Iris pigment epithelial cell (primary cell): ENCODE measurements at places on chromosomes 16 and 17.

DNA sequence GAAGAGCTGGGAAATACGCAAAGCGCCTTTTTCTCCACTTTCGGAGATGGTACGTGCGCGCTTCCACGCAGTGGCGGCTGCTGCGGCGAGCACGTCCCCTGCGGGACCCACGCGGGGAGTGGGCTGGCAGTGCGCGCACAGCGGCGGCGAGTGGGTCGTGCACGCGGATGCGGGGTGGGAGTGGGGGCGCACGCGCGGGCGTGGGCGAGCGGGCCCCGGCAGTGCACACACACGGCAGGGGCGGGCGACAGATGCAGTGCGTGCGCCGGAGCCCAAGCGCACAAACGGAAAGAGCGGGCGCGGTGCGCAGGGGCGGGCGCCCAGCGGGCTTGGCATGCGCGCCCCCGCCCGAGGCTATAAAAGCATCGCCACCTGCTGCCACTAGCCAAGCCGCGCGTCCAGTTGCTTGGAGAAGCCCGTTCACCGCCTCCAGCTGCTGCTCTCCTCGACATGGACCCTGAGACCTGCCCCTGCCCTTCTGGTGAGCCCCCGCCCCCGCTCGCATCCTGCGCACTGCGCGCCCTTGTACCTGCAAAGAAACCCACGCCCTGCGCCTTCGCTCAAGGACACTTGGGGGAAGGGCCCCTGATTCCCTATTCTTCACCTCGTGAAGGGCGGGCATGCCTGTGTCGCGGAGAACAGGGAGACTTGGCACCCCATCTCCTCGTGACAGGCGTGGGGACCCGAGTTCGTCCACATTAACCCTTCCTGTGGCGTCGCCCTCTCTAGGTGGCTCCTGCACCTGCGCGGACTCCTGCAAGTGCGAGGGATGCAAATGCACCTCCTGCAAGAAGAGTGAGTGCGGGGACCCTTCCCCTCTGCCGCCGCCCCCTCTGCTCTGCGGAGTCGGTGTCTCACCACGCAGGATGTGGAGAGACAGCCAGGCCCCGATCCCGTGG lies at the start of gene MT3:
Gene MT3, plus strand, starts transcription at position 388 of the 899 bp plus-strand sequence. Its CDS starts 63 bp downstream, at position 451.
- no peak for DNase-seq

DNA sequence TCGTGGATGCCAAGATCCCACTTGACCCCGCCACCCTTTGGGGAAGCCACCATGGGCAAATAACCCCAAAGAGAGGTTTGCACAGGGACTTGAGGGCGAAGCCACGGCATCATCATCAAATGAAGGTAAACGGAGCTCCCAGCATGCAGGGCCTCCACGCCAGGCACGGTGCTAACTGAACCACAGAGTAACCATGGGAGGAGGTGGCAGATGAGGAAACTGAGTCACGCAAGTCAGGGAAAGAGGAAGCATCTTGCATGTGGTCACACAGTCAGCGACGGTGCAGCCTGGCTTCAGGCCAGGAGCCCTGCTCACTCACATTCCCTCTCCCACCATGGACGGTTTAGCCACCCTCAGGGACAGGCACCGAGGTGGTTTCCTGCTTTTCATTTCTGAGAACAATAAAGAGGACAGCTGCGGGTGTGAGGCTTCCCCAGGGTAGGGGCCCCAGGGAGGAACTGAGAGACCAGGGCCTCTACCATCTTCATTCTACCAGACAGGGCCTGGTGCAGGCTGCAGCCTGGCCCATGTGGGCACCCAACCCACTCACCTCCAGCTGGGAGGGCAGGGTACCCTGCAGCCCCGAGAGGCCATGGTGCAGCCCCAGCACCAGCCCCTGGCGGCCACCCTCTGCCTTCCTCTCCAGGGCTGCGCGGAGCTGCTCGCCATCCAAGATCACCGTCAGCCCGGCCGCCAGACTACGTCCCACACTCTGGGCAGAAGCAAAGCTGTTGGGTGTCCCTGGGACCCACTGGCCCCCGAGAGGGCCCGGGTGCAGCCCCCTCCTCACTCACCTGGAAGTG lies 78.3 kb downstream of the RMI2 start:
- no peak for DNase-seq

GRCh38 chr17:61127960-61128359 lies 271.7 kb upstream of the TBX2 start:
- DNase-seq: no peak

- no peak for DNase-seq
These were observed 41.8 kb upstream of the PEMT start for GRCh38 chr17:17633310-17633709.

DNA sequence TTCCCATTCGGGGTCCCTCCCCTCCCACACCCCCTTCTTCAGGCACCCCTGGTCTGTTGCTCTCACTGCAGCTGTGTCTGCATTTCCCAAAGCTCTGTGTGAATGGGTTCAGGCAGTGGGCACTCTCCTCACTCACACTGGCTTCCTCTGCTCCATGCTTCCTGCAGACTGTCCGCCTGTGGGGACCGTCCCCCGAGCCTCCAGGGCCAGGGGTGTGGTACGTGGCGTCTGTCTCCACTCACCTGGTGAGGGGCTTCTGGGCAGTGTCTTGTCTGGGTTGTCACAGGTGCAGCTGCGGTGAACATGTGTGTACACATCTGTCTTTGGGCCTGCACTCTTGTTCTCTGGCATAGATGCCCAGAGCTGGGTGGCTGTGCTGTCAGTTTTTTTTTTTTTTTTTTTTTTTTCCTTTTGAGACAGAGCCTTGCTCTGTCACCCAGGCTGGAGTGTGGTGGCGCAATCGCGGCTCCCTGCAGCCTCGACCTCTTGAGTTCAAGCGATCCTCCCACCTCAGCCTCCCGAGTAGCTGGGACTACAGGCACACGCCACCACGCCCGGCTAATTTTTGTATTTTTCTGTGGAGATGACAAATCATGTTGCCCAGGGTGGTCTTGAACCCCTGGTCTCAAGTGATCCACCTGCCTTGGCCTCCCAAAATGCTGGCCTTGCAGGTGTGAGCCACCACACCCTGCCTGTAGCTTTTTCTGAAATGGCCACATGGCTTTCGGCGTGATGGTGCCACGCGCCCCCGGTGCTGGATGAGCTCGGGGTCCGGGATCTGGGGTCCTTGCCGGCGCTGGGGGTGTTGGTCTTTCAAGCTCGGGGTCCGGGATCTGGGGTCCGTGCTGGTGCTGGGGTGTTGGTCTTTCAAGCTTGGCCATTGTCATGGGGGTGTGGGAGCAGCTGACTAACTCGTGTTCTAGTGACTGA lies 56.5 kb upstream of the ZNF750 start:
- DNase-seq: no peak

DNA sequence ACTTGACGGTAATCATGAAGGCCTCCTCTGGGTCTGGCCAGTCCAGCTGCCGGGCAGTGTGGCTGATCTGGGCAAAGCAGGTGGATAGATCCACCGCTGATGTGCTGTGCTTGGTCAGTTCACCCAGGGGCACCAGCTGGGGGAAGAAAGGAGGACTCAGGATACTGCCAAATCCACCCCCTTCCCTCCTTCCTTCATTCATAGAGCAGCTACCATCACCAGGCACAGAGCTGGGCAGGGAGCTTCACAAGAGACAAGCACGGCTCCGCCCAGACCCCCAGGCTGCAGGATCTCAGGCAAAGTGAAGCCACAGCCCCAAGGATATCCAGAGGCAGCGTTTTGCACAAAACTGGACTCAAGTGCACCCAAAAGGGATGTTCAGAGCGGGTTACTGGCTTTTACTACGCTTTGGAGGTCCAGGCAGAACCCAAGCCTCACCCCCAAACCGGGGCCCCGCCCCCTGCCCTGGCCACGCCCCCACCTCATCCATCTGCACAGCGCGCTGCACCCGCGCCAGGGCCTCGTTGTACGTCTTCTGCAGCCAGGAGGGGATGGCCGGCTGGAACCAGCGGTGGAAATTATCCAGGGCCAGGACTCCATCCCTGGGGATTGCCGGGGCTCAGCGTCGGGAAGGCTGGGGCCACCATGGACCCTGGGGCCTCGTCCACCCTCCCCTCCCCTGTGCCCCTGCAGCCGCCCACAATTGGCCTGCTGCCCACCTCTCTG lies 9.1 kb downstream of the UNC13D start:
- no peak for DNase-seq

DNA sequence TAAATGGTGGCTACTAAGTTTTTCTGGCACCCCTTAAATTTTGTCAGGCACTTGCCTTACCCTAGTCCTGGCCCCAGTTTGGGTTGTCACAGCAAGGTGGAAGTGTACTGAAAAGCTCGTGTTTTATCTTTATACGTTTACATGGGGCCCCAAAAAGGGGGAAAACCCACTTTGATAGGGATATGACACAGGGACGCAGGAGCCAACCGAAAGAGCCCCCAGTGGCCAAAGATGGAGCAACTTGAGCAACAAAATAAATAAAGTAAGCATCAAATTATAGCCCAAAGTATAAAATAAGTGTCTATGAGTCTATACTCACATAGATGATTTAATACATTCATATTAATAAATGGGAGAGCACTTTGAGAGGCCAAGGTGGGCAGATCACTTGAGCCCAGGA lies 5.0 kb upstream of the CETP start:
- no peak for DNase-seq
